ENCODE measurements at places on chromosomes 2 and 18.

- no peak for DNase-seq
Observed at GRCh38 chr2:138035608-138036217, 71.4 kb downstream of the HNMT start.

- no peak for DNase-seq
Observed at GRCh38 chr2:237012577-237013267, 73.0 kb upstream of the COPS8 start.

GRCh38 chr2:46825939-46826568 lies 89.6 kb downstream of the MCFD2 start:
- DNase-seq = no peak

GRCh38 chr18:79790996-79791972 lies 6.5 kb upstream of the KCNG2 start:
- DNase-seq = peak; percentile 29

GRCh38 chr2:168392024-168392423 lies 64.0 kb upstream of the CERS6 start:
- no peak for DNase-seq

DNA sequence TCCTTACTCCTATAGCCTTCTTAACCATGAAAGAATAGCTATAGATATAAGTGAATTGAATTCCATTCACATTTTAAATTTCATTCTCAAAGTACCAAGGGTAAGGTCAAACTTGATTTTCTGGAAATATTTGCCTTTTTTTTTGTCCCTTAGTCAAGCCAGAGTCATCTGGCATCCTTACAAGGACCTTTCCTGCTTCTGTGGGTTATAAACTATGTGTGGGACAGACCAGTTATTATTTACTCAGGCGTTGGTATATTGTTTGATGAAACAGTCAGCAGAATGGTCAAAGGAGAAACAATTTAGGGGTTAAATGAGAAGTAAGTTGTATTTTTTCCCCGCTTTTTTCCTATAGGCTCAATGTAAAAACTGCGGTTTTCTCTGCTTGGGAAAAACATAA lies 1103.2 kb upstream of the ZEB2 start:
- DNase-seq = no peak

DNA sequence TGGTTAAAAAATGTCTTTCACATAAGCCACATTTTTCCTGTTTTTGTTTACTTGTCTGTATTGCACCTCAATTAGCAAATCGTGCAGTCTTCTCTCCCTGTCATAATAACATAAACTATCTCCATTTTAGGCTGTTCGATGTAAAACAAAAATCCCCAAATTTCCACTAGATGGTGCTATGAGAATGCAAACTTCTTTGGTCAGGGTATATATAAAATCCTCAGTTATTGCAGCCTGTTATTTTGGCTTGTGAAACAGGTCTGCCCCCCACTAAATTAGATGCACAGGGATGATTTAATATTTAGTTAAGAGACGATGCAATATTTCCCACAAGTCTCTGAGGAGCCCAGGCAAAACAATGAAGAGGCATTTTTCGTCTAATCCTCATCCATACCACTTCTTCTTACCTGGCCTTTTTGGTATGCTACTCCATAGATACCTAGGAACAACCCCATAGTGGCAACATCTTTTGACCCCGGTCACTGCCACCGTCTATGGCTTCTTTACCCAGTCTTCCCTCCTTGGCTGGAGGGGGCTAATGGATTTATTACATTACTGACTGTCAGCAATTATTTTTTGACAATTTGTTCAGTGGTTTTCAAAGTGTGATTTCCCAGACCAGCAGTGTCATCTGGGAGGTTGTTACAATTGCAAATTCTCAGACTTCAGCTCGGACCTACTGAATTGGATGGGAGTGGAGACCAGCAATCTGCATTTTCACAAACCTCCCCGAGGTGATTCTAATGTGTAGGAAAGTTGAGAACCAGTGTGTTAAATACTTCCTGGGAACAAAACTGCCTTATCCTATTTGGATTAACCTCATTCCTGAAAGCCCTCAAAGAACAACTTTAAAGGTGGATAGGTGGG lies 117.4 kb upstream of the CWC22 start:
- no peak for DNase-seq

GRCh38 chr18:78780719-78781600 lies 198.7 kb upstream of the SALL3 start:
- no peak for DNase-seq

- no peak for DNase-seq
Observed at GRCh38 chr2:198098918-198099317, 294.5 kb downstream of the PLCL1 start.

DNA sequence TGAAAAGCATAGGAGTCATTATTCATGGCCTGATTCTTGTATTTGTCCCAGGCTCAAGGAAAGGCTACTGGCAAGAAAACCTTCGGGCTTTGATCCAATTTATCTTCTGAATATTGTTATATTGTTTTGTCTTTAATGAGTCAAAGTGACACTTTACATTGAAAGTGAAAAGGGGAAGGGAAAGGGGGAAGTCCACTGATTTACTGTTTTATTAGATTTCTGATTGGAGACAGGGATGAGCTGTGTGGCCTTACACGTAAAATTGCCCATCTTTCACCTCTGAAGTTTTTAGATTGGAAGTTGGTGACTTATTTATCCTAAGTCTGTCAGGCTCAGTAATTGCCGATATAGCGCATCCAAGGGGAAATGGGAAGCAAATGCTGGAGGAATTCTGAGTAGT lies 843.8 kb upstream of the LRRTM1 start:
- no peak for DNase-seq

Data from mucosa of gallbladder (tissue), 1 donor.